ENCODE measurements at places on chromosomes 5 and 9.

GRCh38 chr5:168390491-168390890 lies 95.8 kb upstream of the RARS1 start:
- DNase-seq: no peak

- no peak for DNase-seq
Observed at GRCh38 chr5:1134478-1134877, 22.6 kb upstream of the SLC12A7 start.

- no peak for DNase-seq
Observed at GRCh38 chr9:104864675-104865104, 63.3 kb downstream of the ABCA1 start.

GRCh38 chr5:43386960-43387362 lies 25.2 kb downstream of the CCL28 start:
- no peak for DNase-seq

- DNase-seq: no peak
Observed at GRCh38 chr9:71656496-71656895, 111.8 kb downstream of the CEMIP2 start.

GRCh38 chr5:133738271-133738670 lies 125.9 kb upstream of the FSTL4 start:
- no peak for DNase-seq

- no peak for DNase-seq
Observed at GRCh38 chr5:139694556-139695177, 46.5 kb downstream of the CXXC5 start.

DNA sequence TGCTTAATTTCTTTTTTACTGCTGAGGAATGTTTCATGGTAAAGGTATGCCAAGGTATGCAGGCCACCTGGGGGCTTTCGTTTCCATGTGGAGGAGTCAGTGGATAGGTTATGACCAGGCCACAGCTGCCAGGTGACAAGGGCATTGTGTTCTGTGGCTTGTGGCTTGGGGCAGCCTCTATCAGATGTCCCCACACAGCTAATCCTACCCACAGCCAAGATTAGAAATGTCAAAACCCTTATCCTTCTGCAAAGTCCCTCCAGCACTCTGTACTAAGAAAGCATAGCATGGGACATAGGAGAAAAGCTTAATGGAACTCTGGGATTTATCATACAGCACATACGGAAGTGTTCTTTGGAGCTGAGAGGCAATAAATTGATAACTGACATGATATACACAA lies 171.2 kb upstream of the S1PR3 start:
- no peak for DNase-seq

- no peak for DNase-seq
Observed at GRCh38 chr5:463301-463700, 20.3 kb downstream of the EXOC3 start.

DNA sequence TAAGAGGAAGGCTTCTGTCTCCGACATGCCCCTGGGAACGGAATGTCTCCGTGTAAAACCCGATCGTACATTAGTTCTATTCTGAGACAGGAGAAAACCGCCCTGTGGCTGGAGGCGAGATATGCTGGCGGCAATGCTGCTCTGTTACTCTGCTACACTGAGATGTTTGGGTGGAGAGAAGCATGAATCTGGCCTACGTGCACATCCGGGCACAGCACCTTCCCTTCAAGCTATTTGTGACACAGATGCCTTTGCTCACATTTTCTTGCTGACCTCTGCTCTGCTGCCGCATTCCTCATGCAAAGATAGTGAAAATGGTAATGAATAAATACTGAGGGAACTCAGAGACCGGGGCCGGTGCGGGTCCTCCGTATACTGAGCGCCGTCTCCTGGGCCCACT lies 2.2 kb upstream of the DPP7 start:
- DNase-seq: no peak

DNA sequence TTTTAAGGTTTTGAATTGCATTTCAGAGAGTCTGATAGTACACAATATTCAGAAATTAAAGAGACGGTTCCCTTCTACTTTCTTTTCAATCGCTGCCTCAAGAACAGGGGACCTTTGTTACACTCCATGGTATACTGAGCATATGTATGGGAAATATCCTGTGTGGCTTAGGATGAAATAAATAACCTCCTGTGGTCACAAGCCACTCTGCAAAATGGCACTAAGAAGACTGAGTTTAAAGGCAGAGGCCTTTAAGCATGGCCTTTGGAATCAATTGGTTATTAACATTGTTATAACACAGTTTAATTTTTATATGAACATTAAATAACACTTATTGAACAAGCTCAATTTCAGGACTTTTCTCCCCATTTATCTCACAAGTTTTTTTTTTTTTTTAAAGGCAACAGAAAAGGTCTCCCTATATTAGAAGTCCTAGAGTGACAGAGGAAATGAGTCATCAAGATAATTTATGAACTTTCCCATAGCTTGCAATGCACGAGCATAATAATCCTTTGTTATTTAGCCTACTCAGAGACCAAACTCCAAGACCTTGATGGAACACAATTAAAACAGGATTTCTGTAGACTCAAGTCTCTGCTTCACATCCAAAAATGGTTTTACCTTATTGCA lies 341.9 kb downstream of the TMEM167A start:
- DNase-seq: peak; percentile 20

- no peak for DNase-seq
Observed at GRCh38 chr5:14732991-14733390, 68.5 kb downstream of the OTULIN start.

DNA sequence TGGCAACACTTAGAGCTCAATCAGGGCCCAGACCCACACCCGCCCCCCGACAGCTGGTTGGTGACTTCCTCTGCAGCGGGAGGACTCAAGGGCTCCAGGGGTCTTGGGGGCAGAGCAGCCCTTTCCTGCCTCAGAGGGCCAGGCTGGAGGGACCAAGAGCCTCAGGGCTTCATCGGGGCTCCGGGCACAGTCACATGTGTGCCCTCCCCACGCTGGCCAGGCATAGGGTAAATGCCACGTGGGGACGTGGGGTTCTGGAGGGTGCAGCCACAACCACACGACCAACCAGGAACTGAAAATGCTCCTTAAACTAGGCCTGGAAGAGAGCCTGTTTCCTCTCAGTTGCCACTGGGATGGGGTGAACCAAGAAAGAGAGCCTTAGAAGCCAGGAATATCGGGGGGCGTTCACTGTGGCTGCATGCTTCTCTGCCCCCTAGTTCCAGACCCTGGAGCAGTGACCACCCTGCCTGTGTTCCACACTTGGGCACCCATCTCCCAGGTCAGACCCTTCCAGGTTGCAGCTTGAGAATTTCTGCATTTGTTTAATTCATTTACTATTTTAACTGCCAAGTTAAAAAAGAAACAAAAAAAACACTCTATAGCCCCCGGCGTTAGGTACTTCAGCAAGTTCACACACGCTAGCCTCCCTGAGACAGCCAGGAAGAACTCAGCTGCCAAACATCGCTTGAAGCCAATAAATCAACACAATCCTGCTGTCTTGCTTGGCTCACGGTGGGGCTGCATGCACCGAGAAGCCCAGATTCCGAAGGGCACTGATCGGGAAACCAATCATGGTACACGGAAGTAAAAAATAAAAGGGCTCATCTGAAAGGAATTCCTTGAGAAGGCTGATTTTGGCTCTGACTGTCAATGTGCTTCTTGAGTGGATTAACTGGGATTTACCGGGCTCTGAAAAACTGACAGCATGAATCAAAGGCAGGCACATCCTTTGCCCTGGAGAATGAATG lies 56.1 kb upstream of the PHYKPL start:
- DNase-seq: peak; percentile 3

All from LHCN-M2 (cell line).